Psoas muscle (tissue), 8 donors: ENCODE measurements at places on chromosomes 1 and 21. TPM values are rescaled to one million over a fixed set of nuclear protein-coding genes. Genes with fewer than 3 reads are reported as not detected.

CFHR3 gene
- not detected for total RNA-seq

RGS8 gene
- total RNA-seq, result not detected

ZDHHC18 gene
- total RNA-seq, result 10.8 TPM

AURKAIP1 gene
- total RNA-seq, result 180 TPM

MAP3K21 gene
- 0.13 TPM for total RNA-seq

PGBD5 gene
- 9.8 TPM for total RNA-seq

CNR2 gene
- 0.08 TPM for total RNA-seq

CYYR1 gene
- total RNA-seq, result 20.4 TPM

PLA2G2F gene
- not detected for total RNA-seq

CLDN17 gene
- not detected for total RNA-seq

PPIAL4G gene
- total RNA-seq, result not detected

TMEM200B gene
- 0.60 TPM for total RNA-seq

SSR2 gene
- total RNA-seq, result 44.6 TPM

TNFAIP8L2 gene
- 0.56 TPM for total RNA-seq
